ENCODE measurements at places on chromosomes 1 and 21.

- DNase-seq: no peak
These were observed 33.9 kb upstream of the CAMK1G start for GRCh38 chr1:209549443-209550205.

GRCh38 chr1:38805036-38805435 is 54.5 kb downstream of the RRAGC start:
- DNase-seq: no peak

- DNase-seq: no peak
These were observed 33.4 kb upstream of the TLR5 start for GRCh38 chr1:223176437-223176836.

DNA sequence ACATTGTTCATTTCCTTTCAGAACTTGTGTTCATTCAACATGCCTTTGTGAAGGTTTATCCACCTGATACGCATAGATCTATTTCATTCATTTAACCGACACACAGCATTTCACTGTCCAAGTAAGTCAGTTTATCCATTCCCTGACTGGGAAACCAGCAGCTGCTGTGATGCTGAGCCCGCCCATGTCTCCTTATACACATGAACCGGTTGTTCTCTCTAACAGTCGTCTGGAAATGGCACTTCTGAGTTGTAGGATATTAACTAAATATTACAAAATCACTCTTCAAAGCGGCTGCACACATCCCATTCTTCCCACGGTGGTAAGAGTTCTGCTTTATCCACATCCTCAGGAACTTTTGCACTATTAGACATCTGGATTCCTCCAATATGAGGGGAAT is 71.1 kb downstream of the NPHP4 start:
- no peak for DNase-seq

GRCh38 chr1:171588230-171588629 is 33.8 kb upstream of the MYOCOS start:
- no peak for DNase-seq

- DNase-seq: no peak
These were observed 12.4 kb downstream of the HMGN1 start for GRCh38 chr21:39336457-39337008.

DNA sequence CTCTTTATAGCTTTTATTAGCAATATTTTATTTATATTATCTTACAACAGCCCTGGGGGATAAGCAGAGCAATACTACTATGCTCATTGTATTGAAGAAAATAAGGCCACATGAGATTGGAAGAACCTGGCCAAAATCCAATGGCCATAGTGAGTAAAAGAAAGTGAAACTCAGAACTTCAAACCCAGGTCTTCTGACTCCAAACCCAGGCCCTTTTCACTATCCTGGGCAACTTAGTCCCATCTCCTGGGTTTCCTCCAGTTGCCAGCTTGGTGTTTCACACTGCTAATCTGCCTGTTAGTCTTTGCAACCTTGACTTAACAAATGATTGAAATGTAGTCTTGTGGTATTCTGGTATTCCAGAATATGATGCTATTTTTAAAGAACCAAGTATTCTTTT is 22.4 kb upstream of the EXO1 start:
- DNase-seq: no peak

- no peak for DNase-seq
These were observed 7.1 kb upstream of the DIPK1A start for GRCh38 chr1:92968138-92969032.

GRCh38 chr1:178543290-178543607 is 30.3 kb downstream of the TEX35 start:
- DNase-seq: no peak

- no peak for DNase-seq
These were observed 1.5 kb upstream of the PALMD start for GRCh38 chr1:99644279-99645004.

DNA sequence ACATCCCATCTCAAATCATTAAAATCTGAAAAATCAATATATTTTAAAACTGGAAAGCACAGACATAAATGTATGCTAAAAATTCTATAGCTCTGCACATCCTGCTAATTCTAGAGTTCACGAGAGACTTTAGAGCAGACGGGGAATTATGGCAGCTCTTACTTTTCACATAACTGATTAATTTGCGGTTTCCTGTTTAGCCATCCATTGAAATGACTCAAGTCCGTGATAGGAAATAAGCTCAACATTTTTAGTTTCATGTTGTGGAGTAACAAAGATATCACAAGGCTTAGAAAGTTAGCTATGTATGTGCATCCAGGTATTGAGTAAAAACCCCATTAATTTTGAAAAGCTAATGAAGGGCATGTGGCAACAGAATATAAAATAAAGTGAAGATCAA is 123.2 kb downstream of the SMYD2 start:
- DNase-seq: no peak

DNA sequence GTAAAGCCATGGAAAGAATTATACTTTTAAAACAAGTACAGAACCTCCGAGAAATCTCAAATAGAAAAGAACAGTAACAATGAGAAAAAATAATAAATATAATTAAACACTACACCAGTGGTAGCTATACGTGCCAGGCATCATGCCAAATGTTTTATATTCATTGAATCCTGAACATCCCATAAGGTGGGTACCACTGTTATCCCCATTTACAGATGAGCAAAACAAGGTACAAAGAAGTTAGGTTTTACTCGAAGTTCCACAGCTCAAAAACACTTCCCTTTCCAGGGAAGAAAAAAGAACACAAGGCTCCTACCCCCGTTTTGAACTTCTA is 33.4 kb downstream of the JAK1 start:
- no peak for DNase-seq

- DNase-seq: no peak
These were observed 23.5 kb upstream of the SYDE2 start for GRCh38 chr1:85224295-85224694.

DNA sequence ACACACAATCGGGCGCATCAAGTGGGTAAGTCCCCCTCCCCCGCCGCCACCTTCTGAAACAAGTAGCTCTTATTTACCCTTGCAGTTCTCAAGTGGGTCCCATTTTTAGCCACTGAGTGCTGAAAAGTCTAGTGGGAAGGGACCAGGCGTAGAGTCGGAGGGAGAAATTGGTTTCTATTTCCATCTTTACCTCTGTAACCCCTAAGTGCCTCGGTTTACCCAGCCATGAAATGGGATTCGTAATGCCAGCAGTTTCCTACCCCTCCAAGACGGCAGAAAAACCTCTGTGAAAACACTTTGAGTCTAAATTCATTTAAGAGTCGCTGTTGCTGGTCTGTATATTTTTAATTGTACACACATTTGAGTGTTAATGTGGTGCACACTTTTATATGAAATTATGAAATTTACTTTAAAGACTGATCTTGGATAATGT is 928 bp downstream of the TLCD4 start:
- no peak for DNase-seq

GRCh38 chr1:27000817-27001460 is 7.4 kb downstream of the TRNP1 start:
- no peak for DNase-seq

DNA sequence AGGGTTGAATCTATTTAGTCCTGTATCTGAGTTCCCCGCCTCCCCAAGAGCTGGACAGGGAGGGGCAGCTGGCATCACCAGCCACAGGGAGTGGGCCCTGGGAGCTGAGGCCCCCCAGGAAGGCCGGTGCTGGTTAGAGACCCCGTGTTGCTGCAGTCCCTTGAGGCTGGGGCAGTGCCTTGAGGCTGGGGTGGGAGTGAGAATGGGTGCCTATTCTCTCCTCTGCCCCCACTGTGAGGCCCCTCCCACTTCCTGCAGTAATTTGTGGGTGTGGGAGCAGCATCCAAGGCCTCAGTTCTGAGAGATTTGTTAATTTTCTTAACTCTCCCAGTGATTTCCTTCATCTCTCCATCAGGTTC is 2.5 kb upstream of the TRAPPC3 start:
- DNase-seq: peak; percentile 35

- DNase-seq: no peak
These were observed 38.5 kb downstream of the IER5 start for GRCh38 chr1:181126871-181127587.

DNA sequence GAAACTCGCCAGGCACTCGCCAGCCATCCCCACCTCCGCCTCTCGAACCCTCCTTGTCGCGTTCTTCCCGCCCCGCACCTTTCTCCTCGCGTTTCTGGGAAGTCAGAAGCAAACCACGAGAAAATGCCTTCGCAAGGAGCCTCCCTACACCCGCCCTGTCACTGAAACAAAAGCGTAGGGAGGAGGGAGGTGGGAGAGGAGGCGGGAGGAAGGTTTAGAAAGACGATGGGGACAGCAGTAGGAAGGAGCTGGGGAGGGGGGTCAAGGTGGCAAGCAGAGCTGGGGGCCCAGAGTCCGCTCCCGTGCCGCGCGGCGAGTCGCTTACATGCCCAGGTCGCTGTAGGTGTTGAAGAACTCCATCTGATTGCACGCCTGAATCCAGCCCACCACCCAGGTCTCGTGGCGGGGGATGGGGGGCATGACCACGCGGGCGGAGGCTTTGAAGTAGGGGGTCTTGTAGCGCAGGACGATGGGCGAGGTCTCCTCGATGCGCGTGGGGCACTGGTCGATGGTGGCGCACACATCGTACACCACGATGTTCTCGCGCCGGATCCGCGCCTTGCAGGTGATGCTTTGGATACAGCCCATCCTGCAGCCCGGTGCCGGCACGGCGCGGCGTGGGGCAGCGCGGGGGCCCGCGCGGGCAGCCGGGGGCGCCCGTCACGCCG is 1.0 kb downstream of the FAM78B start:
- no peak for DNase-seq

GRCh38 chr1:89552471-89553081 is 27.9 kb downstream of the LRRC8B start:
- no peak for DNase-seq

DNA sequence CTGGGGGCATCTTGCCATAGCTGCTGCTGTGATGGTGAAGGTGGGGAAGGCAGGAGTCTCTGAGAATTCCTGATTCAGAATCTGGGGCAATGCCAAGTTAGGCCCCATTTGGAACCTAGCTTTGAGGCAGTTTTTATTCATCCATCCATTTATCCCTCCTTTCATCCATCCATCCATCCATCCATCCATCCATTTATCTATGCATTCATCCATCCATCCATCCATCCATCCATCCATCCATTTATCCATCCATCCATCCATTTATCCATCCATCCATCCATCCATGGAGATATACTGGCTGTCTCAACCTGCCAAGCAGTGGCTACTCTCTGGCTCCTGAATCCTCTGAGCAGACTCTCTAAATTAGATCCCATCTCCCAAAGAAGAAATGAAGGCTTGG is 83.1 kb downstream of the PRDM16 start:
- no peak for DNase-seq

DNA sequence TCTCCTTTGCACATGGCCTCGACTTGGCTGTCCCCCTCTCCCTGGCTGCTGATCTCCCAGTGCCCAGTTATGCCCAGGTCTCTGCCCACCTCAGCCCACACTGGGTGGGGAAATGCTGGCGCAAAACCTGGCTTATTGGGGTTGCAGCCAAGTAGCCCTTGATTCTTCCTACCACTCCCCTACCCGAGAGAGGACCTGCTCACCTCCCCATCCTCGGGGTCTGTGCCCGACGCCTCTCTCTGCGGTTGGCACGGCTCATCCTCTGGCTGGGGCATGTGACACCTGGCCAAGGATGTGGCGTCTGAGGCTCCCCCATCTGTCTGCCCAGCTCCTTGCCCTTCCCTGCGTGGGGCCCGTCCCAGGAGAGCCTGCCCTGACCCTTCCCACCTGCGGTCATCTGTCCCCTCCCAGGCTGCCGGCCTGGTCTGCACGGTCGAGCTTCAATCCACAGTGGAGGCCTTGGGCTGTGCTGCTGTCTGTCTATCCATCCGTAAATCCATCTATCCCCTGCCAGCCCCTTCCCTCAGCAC is 6.5 kb upstream of the PEX10 start:
- no peak for DNase-seq

DNA sequence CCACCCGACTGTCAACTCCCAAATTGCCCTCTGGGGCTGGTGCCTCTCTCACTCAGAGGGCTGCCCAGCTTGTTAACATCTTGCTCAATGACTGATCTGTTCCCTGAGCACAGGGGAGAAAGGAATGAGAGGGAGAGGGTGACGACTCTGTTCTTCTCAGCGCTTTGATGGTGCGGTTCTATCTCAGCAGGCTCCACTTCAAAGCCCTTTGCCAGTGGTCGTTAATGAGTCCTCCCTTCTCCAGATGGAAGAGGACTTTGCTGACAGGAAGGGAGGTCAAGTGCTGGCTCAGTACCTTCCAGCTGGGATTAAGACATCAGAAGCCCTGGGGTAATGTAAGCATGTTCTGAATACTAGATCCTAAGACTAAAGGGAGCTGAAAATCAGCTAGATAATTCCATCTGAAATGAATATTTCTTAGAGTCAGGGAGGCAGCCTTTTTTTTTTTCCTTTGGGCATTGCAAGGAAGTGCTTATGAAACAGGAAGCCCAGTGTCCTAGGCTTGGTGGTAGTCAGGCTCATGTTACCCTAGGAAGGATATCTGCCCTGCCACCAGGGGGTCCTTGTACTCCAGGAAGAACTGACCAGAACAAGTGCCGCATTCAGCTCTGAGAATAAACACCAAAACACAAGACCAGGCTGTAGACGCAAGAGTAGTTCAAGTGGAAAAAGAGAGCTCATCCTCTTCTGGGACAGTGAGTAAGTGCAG is 4.7 kb downstream of the FMOD start:
- no peak for DNase-seq

DNA sequence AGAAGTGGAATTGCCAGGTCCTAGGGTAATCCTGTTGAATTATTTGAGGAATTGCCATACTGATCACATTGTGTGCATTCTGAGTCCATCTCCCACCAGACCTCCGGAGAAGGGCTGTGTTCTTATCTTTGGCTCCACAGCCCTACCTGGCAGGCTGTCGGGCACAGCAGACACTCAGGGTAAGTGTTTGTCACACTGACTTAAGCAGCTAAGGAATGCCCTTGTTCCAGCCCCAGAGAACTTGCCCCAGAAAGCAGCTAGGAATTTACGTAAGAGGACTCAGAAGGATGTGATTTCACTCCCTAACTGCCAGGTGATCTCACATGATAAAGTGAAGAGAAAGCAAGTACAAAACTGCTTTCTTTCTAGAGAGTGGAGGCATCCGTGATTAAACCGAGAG is 21.0 kb downstream of the VASH2 start:
- DNase-seq: no peak

DNA sequence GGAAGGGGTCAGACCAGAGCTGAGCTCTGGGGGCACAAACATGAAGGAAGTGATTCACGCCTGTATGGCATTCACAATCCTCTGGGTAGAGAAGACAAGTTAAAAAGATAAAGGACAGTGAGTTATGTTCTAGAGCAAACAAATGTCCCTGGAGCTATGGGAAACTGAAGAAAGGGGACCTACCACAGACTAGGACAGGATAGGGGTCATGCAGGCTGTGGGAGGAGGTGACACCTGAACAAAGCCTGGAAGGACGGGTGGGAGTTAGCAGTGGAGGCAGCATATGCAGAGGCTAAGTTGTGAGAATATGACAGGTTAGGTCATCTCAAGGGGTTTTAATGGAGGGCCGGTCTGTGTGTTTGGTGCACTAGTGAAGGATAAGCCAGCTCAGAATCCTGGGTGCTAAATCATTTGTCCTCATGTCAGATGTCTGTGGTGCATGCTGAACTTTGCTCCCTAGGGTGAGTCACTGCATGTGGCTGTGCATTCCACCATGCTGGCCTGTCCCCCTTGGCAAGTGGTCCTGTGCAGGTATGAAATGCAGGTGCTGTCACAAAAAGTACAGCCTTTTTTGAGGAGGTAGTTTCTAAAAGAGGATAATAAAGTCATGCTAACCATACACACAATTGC is 28.5 kb downstream of the TNN start:
- no peak for DNase-seq

- no peak for DNase-seq
These were observed 48.5 kb downstream of the UTP25 start for GRCh38 chr1:209876078-209876800.

- no peak for DNase-seq
These were observed 50.0 kb downstream of the KIAA0319L start for GRCh38 chr1:35506960-35507912.

- DNase-seq: no peak
These were observed 37.4 kb downstream of the LEPR start for GRCh38 chr1:65457868-65458267.

- DNase-seq: no peak
These were observed 34.0 kb upstream of the BEND5 start for GRCh38 chr1:48810740-48811139.
